Inflammatory macrophage treated with lipopolysaccharide for 4 hours (primary cell): ENCODE measurements at places on chromosomes 7 and 10.

DNA sequence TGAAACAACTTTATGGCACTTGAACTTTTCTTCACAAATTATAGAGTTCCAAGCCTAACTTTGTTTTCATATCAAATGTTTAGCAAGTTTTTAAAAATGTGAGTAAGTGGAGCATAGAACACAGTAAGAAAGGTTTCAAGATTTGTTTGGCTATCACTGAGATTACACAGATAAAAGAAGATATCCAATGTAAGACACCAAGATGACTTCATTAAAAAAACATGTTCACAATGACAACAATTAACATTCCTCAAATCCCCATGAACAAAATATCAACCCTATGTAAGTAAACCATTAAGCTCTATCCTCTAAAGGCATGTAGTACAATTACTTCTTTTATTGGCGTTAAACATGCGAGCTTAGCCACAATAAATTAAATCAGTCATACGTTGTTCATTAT lies 129.7 kb downstream of the RELN start:
- no peak for DNase-seq

GRCh38 chr10:129441372-129442009 lies 25.6 kb upstream of the MGMT start:
- DNase-seq: no peak

DNA sequence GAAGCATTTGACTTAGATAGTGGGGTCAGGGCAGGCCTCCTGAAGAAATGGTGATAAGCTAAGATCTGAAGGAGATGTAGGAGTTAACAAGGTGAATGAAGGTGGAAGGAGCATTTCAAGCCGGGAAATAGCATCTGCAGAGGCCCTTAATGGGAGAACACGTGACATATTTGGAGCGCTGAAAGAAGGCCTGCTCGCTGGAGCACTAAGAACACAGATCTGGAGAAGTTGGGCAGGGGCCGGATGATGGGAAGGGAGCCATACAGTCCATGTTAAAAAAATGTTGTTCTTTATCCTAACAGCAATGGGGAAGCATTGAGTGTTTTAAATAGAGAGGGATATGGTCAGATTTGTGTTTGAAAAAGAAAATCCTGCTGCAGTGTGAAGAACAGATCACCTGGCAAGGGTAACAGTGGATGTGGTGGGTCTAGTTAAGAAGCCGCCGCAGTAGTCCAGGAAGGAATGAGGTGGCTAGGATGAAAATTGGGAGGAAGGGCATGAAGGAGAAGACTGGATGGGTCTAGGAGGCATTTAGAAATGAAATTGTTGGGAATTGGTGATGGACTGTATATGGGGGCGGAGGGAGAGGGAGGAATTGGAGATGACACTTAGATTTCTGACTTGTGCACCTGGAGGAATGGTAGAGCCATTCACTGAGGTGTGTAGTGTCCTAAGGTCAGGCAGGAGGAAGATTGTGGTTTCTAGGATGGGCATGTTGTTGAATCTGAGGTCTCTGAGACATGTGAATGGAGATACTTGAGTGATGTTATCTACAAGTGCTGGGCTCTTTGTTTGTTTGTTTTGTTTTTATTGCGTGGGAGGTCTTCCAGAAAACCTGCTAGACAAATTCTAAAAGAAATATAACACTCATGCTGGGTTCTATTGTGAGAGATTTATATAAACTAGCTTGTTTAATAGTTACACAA lies 58.4 kb downstream of the MET start:
- no peak for DNase-seq

GRCh38 chr7:121279822-121280221 lies 49.0 kb upstream of the WNT16 start:
- no peak for DNase-seq

DNA sequence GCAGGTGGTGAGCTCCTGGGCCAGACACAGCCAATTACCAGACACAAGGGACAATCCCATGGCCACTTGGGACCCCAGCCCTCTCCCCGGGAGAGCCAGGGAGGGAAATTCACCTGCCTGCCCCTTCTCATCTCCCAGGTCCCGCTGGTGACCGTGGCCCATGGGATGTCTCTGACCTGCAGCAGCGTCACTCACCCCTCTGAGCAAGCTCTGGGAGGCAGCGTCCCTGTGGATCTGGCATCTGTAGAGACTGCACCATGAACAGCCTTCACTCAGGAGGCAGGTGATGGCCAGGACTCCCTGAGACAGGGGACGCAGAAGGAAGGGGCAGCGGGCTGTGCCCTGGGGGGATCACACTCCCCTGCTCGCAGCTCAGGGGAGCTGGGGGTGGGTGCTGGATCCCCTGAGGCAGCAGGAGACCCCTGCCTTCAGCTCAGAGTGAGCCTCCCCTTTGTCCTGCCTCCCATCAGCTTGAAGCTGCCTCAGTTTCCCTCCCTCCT lies 90.8 kb downstream of the FOXL3 start:
- DNase-seq: no peak

- no peak for DNase-seq
These were observed 62.0 kb upstream of the NRBF2 start for GRCh38 chr10:63071145-63071544.

DNA sequence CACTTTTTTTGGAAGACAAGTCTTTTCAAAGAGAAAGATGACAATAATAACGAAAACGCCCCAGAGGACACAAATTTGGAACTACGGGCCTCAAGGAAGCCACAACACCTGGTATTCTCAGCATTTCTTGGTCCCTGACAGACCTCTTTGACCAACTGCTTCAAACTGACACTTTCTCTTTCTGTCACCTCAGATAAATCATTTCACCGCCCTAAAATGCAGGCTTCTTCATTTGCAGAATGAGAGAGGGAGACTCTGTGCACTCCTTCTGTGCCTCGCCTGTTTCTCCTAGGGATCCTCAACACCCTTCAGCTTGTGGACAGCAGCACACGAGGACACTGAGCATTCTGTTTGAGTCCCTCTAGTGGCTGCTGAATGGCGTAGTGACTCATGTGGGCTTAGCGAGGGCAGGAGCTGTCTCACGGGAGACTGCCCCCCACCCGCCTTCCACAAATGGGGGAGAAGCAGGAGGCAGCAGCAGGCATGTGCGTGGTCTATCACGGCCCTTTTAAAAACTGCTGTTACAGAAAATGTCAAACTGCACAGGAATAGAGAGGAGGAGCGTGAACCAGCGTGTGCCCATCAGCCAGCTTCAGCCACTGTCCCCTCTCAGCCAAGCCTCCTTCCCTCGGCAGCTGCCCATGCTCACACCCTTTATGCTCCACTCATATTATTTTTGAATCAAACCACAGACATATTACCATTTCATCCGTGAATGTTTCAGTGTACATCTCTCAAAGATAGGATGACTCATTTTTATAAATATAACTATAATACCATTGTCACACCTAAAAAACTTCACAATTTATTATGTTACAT lies 41.4 kb downstream of the GSDME start:
- DNase-seq: peak; percentile 11

DNA sequence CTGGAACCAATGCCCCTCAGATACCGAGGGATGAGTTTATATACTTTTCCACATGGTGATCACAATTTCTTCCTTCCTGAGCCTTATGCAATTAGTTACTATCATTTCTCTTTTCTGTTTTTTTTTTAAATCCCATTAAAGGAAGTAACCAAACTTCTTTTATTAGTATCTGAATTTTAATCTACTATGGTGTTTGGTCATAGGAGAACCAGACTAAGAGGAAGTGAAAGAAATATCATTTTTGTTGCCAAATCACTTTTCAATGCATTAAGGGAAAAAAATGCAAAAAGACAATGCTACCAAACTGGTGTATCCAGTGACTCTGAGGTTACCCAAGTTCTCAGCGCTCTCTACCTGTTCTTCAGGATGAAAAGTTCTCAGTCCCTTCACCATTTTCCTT lies 167.7 kb downstream of the NXPH1 start:
- peak; percentile 56 for DNase-seq

- peak; percentile 43 for DNase-seq
These were observed 48.1 kb downstream of the PDLIM1 start for GRCh38 chr10:95242581-95243317.

- peak; percentile 87 for DNase-seq
These were observed 73.8 kb downstream of the RBM20 start for GRCh38 chr10:110717781-110718589.

DNA sequence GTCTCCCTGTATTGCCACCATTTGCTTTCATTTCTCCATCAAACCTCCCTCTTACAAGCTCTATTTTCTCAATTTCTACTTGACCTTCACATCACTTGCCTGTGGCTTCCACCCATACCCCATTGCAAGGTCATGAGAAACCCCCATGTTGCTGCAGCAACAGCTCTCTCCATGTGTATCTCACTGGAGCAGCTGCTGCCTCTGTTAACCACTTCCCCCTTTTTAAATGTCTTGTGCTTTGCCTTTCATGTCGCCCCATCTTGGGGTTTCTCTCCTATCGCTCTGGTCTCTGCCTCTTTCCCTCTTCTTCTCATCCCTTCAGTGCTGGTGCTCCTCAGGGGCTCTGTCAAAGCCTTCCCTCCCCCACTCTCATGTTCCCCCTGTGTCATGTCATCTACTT lies 148.8 kb downstream of the CHN2 start:
- DNase-seq: peak; percentile 60

GRCh38 chr7:44634187-44634838 lies 27.9 kb downstream of the OGDH start:
- DNase-seq: no peak

- DNase-seq: peak; percentile 35
These were observed 128.9 kb downstream of the MTPAP start for GRCh38 chr10:30219971-30220751.

DNA sequence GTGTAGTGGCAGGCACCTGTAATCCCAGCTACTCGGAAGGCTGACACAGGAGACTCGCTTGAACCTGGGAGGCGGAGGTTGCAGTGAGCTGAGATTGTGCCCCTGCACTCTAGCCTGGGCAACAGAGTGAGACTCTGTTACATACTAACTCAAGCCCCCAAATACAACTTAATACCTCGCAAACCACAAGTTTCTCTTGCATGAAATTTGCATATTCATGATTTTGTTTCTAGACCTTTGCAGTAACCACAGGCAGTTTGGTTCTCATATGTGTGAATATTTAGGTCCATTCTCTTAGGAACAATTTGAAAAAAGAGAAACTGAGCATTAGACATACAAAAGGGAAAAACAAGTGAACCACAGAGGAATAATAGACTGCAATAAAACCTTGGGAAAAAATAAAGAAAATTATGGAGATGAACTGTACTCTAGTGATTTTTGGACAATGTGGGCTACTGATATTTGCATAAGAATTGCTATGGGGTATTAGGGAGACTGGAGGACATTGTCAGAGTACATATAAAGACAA lies 77.0 kb downstream of the ZNF277 start:
- no peak for DNase-seq

- no peak for DNase-seq
These were observed 67.1 kb upstream of the MAGI2 start for GRCh38 chr7:79520543-79520942.

DNA sequence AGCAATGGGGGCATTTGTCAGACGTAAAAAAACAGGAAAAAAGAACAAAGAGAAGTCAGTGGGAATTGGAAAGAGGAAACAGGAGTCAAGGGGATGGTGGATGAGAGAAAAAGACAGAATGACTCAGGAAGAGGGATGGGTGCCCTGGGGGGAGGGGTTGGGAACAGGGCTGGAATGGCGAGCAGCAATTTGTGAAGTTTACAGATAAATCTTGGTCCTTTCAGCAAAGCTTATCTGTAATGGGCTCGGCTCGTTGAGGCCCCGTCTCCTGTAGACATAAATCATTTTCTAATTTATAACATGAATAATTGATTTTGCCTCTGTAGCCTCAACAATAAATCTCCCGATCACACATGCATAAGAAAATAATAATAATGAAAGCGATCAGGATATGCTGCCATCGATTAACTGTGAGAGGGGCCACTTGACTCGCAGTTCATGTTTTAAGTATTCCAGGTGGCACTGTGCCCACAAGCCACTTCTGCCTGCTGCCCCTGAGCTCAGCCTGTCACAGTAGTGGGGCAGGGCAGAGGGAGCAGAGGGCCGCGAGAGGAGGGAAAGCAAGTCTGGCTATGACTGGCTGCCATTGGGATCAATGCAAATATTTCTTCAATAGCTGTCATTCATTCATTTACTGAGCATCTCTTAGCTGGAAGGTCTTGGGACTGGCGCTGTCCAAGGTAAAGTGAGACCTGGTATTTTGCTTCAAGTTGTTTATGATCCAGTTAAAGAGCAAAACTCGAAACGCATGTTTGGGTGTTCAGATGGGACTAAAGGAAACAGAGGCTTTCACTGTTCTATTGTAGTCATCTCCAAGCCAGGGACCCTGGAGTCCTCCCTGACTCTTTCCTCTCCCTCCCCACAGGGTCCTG lies 47.4 kb upstream of the R3HCC1L start:
- DNase-seq: no peak

- peak; percentile 18 for DNase-seq
These were observed 363.1 kb downstream of the GATA3 start for GRCh38 chr10:8417631-8418030.

DNA sequence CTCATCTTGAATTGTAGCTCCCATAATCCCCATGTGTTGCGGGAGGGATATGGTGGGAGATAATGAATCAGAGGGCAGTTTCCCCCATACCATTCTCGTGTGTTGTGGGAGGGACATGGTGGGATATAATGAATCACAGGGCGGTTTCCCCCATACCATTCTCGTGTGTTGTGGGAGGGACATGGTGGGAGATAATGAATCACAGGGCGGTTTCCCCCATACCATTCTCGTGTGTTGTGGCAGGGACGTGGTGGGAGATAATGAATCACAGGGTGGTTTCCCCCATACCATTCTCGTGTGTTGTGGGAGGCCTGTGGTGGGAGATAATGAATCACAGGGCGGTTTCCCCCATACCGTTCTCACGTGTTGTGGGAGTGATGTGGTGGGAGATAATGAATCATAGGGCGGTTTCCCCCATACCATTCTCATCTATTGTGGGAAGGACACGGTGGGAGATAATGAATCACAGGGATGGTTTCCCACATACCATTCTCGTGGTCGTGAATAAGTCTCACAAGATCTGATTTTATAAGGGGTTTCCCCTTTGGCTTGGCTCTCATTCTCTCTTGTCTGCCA lies 271.0 kb downstream of the MAD1L1 start:
- peak; percentile 70 for DNase-seq

GRCh38 chr7:102195361-102195760 lies 91.3 kb upstream of the SH2B2 start:
- DNase-seq: no peak

DNA sequence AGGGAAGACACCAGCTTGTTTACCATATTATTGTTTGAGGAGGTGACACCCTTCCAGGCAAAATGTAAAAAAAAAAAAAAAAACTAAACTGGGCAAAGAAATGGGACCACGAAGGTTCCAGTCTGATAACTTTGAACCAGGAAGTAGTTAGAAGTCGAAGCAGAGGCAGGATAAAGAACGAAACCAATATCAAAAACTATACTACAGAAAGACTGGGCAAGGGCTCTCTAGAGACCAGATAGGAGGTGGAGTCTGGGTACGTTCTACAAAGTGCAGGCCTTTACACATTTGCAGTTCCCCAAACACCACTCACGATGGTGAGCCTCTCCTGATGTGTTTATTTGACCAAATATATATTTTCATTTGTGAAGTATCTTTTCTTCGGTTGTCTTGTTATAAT lies 125.7 kb upstream of the CDK1 start:
- DNase-seq: no peak

GRCh38 chr7:1160670-1161021 lies 650 bp upstream of the ZFAND2A start:
- peak; percentile 33 for DNase-seq
